Head of caudate nucleus (tissue), 42 donors: ENCODE measurements at places on chromosomes 2 and 18.

GRCh38 chr2:101113441-101114267, 37.5 kb downstream of the TBC1D8 start:
- no peak for DNase-seq

DNA sequence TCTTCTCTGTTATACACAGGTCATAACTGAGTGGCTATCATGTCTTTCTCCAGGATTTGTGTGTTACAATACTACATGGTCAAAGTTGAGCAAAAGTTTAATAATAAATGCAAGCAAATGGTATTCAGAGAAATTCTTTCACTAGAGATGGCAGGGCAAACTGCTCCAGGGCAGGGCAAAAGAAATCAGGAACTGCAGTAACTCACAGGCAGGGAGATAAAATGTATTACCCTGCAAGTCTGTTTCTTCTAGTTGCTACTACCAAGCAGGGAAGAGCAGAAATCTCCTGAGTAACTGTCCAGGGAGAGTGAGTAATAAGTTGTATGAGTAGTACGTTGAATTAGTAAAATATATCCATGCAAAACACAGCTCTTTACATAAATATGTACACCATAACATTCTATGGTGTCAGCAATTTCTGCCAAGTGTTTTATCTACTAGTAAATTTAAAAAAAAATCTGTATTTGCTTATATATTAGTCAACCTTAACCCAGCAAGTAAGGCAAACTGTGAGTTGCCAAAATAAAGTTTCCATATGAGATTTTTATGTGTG, 404.1 kb downstream of the ZEB2 start:
- no peak for DNase-seq

GRCh38 chr2:10078704-10079265, 1.4 kb downstream of the CYS1 start:
- no peak for DNase-seq

DNA sequence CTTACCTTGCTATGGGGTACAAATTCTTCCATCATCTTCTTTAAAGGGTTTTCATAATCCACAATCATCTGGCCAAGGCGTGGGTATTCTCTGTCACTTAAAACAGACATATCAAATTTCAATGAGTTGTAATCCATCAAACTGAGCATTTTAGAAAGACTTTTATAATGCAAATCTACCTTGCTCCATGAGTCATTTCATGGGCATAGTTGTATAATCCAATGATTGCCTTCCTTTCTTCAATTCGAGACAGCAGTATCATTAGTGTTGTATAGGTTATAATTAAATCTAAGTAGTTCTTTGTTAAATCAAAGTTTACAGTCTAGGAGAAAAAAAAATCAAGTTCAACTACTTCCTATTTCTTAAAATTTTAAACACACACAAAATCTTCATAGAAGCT, 36.3 kb downstream of the NCKAP1 start:
- DNase-seq: no peak

DNA sequence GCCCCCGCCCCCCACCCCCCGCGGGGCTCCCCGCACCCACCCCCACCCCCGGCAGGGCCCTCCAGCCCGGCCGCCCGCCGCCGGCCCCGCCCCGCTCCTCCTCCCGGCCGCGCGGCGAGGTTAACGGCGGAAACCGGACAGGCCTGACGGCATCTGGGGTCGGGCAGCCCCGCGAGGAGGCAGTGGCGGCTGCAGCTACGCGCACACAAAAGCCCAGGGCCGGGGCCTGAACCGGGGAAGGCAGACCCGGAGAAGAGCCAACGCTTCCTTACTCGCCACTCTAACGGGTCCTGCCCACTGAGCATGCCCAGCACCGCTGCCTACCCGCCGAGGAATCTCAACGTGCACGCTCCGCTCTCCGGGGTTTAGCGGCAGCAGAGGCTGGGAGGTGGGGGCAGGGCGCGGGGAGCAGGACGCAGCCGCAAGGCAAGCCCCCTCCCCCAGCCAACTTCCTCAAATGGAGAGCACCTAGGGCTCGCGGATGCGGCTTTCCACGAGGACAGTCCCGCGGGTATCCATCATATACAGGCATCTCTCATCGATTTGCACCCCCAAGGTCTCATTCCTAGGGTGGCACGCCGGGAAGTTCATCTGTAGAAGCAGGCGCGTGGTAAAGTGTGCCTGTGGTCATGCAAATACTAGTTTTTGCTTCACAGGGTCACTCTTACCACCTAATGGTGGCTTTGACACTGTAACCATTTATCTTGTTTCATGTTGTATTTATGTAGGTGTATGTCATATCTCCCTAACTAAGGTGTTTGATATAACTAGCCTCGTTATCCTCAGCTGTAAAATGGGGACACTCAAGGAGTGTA, at the start of gene MEMO1:
Gene MEMO1 (minus strand): TSS at position 339 of the 815 bp plus-strand sequence. CDS start 761 bp downstream, outside the sequence.
- peak; percentile 93 for DNase-seq

DNA sequence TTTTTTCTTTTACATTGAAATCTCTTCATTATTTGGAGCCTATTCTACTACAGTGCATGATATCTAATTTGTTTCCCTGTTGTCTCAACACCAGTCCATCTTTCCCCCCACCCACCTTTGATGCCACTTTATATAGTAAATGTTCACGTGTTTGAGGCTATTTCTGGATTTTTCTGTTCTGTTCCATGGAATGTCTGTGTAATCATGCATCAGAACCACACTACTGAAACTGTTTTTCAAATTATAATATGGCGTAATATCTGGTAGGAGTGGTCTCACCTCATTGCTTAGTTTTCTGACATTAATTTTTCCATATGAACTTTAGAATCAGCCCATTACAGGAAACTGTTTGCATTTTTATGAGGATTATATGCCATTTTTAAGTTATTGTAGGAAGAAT, 19.1 kb upstream of the NARS1 start:
- no peak for DNase-seq

GRCh38 chr2:145909175-145909755, 1389.3 kb upstream of the ZEB2 start:
- no peak for DNase-seq

DNA sequence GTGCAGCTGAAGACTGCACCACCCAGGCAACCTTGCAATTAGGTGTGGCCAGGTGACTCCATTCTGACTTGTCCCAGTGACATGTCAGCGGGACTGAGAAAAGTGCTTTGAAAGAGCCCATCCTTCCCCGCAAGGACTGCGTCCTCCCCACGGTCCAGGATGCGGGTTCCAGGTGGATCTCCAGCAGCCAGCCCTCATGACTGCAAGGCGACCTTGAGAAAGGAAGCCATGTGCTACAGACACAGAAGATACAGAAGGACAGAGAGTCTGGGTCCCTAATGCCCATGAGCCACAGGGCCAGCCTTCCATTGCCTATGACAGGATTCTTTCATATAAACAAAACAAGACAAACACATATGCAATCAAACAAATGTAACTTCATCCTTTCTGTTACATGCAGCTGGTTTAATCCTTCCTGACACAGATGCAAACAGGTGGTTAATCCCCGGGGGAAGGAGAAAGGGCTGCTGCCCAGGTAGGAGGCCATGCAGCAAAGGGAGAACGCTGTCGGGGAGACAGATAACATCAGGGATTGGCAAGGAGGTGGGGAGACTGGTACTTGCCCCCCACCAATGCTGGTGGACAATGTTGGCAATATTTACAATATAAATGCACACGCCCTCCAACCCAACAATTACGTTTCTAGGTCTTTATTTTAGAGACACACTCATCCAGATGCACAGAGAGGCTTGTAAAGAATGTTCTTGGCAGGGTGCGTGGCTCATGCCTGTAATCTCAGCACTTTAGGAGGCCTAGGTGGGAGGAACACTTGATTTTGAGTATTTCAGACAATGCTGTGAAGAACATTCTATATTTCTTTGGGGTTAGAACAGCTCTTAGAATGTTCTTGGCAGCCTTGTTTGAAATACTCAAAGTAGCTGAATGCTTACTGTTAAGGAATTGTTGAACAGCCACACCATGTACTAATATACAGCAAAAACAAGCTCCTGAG, 64.8 kb downstream of the NCAPH start:
- no peak for DNase-seq

DNA sequence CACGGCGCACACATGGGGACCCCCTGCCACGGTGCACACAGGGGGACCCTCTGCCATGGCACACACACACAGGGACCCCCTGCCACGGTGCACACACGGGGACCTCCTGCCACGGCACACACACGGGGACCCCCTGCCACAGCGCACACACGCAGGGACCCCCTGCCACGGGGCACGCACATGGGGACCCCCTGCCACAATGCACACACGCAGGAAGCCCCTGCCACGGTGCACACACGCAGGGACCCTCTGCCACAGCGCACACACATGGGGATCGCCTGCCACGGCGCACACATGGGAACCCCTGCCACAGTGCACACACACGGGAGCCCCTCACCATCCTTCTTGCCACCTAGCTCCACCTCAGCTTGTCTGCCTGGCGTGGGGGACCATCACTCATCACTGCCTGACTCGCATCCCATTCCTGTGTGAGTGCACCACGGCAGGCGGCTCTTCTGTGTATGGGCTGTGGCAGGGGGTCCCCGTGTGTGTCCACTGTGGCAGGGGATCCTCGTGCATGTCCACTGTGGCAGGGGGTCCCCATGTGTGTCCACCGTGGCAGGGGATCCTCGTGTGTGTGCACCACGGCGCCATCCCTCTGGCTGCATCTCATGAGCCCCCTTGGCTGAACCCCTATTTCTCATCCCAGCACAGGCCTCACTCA, 206.7 kb downstream of the EIPR1 start:
- no peak for DNase-seq

- DNase-seq: no peak
Observed at GRCh38 chr18:50424877-50425690, 50.2 kb downstream of the SKA1 start.

GRCh38 chr18:28541934-28542333, 365.0 kb upstream of the CDH2 start:
- DNase-seq: no peak
